ELF-1 (cell line): ENCODE measurements at places on chromosomes 16 and 17.
A peak's percentile ranks its signal among the peaks of the same experiment; 100 is the strongest.

DNA sequence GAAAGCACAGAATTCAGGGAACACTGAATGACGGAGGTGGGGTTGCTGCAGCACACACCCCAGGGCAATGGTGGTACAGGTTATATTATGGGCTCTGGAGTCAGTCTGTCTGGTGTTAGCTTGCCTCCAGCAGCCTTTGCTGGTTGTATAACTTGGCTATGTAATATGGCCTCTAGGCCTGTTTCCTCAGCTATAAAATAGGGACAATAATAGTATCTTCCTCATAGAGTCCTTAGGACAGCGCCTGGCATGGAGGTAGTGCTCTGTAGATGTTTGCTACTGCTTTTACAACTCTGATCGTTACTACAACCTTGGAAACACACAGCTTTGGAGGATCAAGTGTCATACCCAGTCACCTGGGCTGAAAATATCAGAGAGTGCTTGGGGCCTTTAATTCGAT is 31.5 kb downstream of the GTF3C1 start:
- DNase-seq, result no peak

DNA sequence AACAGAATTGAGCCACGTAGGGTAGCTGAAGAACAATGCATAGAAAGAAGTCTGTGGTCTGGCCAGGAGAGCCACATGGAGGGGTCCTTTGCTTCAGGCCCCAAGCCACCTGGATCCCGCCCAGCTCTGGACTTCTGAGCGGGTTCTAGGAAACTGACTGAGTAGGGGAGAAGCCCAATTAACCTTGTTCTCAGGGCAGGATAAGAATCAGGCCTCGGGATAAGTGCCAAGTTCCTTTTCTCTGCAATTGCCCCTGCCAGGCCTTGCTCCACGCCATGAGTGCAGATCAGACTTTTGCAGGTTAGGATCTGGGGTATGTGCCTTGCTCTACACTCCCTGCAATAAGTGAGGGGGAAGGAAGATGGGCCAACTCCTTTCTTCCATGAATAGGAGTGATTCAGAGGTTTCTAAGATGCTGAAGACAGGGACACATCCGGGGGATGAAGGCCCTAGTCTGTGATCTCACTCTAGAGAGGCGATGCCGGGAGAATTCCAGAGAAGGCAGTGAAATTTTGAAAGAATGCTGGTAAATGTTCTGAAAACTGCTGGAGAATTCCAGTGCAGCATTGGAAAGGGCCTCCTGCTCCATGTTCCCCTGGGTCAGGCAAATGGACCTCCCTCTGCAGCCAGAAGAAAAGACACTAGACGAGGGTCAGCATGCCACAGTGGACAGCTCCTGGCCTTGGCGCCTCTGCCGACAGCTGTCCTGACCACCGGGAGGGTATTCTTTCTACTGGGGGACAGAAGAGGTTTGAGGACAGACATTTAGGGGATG is 5.8 kb downstream of the NEUROD2 start:
- no peak for DNase-seq

DNA sequence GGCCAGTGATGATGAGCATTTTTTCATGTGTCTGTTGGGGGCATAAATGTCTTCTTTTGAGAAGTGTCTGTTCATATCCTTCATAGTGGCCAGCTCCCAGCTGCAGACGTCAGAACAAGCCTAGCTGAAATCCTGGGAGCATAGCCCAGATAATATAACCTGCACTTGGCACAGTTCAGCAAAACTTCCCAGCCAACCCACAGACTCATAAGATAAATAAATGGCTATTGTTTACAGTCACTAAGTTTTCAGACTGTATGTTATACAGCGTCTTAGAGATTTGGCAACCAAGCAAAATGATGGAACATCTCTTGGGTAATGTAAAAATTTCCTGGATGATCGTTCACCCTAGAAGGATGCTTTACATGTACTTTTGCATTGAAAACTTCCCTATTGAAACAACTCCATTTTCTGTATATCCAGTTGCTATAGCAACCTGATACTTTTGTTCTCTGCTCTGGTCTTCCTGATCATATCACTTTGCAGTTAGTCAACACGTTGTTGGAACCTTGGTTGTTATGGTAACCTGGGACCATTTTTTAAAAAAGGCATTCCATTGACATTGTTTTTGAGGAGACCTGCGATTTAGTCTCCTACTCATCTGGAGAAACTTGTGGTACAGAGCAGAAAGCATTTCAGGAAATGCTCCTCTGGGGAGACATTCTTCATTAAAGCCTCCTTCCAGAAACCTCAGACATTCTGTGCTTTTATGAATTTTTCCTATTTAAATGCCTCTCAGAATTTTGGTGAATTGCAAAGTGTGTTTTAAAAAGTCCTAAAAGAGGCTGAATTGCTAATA is 378.7 kb downstream of the HS3ST4 start:
- no peak for DNase-seq

DNA sequence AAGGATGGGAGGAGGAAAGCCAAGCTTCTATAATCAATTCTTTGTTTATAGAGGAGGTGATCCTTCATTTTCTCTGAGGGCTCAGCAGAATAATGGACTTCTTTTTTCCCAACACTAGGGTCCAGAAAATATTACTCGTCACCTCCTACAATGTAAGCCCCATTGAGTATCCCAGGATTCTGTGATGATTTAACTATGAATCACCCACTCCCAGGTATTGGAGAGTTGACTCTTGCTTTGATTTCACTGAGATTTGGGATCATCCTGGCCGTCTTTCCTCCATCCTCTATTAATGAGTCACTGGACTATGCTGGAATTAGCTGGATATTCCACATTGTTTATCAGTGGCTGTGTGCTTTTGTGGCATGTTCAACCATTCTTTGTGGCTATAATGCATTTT is 452.0 kb downstream of the NPIPA7 start:
- DNase-seq, result no peak

DNA sequence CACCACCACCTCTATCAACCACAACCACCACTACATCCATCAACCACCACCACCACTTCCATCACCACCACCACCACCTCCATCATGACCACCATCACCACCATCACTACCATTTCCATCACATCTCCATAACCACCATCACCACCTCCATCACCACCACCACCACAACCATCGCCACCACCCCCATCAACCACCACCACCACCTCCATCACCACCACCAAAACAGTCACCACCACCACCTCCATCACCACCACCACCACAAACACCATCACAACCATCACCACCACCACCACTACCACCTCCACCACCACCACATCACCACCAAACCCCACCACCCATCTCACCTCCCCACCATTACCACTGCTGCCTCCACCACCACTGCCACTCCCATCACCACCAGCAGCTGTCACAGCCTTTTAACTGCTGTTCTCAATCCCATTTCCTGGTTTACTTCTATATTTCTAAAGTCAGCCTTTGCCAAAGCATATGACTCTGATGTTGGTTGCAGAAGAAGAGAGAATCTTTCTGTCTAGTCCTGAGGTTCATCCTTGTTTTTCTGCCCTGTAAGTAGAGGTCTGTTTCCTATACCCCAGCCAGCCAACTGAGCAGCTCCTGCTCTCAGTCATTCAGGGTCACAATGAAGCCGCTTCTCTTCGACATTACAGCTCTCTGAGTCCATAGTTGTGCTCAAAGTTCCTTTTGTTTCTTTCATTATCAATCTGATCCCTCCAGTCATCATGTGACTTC is 14.0 kb downstream of the MARCHF10 start:
- no peak for DNase-seq

DNA sequence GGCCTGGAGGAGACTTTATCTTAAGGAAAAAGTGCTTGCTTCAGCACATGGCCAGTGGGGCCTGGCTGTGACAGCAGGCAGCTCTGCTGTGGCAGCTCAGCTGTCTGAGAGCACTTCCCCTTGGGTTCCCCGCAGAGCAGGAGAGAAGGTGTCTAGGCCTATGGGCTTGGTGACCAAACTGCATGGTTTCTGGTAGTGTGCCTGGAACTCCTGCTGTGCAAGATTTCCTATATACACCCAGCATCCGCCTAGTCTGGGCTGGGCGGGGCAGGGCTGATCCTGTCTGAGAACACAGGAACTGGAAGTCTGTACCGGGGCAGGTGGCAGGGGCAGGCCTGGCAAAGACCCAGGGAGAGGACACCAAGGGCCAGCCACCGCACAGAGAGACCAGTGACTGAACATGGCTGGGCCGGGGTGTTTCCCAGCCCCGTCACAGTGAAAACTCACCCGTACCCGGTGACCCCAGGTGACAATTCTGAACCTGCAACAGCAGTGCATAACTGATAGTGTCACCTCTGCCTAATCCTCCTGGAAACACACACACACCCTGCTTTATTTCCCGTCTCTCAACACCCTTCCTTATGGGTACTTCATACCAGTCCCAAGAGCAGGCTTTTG is 39.3 kb downstream of the CHD9 start:
- peak; percentile 38 for DNase-seq

GRCh38 chr17:57444682-57445450 is 188.5 kb downstream of the MSI2 start:
- DNase-seq, result peak; percentile 57

DNA sequence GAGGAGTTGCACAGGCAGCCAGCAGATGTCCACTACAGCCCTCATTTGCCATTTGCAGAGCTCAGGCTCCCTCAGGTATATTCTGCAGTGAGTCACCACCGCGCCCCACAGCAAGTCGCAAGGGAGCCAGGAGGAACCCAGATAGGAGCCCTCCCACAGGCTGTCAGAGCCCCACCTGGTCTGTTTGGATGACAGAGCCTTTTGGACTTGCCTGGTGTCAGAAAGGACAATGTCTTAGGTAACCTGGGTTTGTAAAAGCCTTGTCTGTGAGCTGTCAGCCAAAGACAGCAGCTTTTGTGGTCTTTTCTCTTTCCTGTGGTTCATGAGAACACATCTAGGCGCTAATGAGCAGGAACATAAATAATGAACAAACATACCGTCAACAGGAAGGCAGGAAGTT is 70.9 kb downstream of the GNAO1 start:
- DNase-seq, result peak; percentile 27

- DNase-seq, result no peak
Observed at GRCh38 chr17:77383613-77384608, 243.1 kb downstream of the SEC14L1 start.

GRCh38 chr17:72378414-72379390 is 257.9 kb downstream of the SOX9 start:
- peak; percentile 33 for DNase-seq
